ENCODE measurements at places on chromosomes 2 and 18.

GRCh38 chr2:14324308-14324707 is 308.2 kb upstream of the LRATD1 start:
- no peaks in the 10 kb centered on the region for H3K4me1 ChIP-seq
- no peaks in the 10 kb centered on the region for H3K36me3 ChIP-seq
- H3K27ac ChIP-seq, result no peak overlapping the region
- H3K27me3 ChIP-seq, result no peaks in the 10 kb centered on the region

- no peak overlapping the region for H3K4me3 ChIP-seq
- no peaks in the 10 kb centered on the region for H3K36me3 ChIP-seq
- no peaks in the 10 kb centered on the region for H3K4me1 ChIP-seq
- no peak overlapping the region for H3K27ac ChIP-seq
Measured at GRCh38 chr2:163077241-163077640, 238.7 kb upstream of the KCNH7 start.

GRCh38 chr2:162085090-162085891 is 11.3 kb upstream of the DPP4 start:
- H3K27ac ChIP-seq, result no peak overlapping the region
- H3K4me1 ChIP-seq, result no peaks in the 10 kb centered on the region
- DNase-seq, result no peak
- H3K4me3 ChIP-seq, result no peak overlapping the region
- no peaks in the 10 kb centered on the region for H3K36me3 ChIP-seq

- peaks cover 2% of the 10 kb centered on the region for H3K4me1 ChIP-seq
- no peaks in the 10 kb centered on the region for H3K27me3 ChIP-seq
- no peak overlapping the region for H3K4me3 ChIP-seq
Measured at GRCh38 chr2:233048569-233049193, 11.5 kb upstream of the INPP5D start.

- no peak for DNase-seq
- no peak overlapping the region for H3K27ac ChIP-seq
- no peaks in the 10 kb centered on the region for H3K4me1 ChIP-seq
- H3K27me3 ChIP-seq, result no peaks in the 10 kb centered on the region
- H3K36me3 ChIP-seq, result no peaks in the 10 kb centered on the region
Measured at GRCh38 chr2:216658757-216659156, 25.5 kb downstream of the IGFBP2 start.

Data from naive thymus-derived CD4-positive, alpha-beta T cell (primary cell).